ENCODE measurements at places on chromosomes 6 and 20. TPM values are rescaled to one million over a fixed set of nuclear protein-coding genes. Genes with fewer than 3 reads are reported as not detected.

GRCh38 chr20:10179574-10180298 lies 38.9 kb upstream of the SNAP25 start:
- no peaks in the 10 kb centered on the region for H3K36me3 ChIP-seq
- H3K4me1 ChIP-seq: no peaks in the 10 kb centered on the region
- no peak overlapping the region for H3K4me3 ChIP-seq
- no peaks in the 10 kb centered on the region for H3K27me3 ChIP-seq
- DNase-seq: no peak
- no peak overlapping the region for H3K27ac ChIP-seq

GRCh38 chr6:104957301-104958177 lies 632 bp downstream of the LIN28B start:
- H3K27me3 ChIP-seq: peaks cover 86% of the 10 kb centered on the region
- no peaks in the 10 kb centered on the region for H3K36me3 ChIP-seq
- H3K4me1 ChIP-seq: no peaks in the 10 kb centered on the region
- no peak overlapping the region for H3K4me3 ChIP-seq
- H3K27ac ChIP-seq: no peak overlapping the region
- no peak for DNase-seq

GRCh38 chr6:145339089-145339488 lies 396.2 kb downstream of the EPM2A start:
- no peak overlapping the region for H3K27ac ChIP-seq
- no peaks in the 10 kb centered on the region for H3K27me3 ChIP-seq
- no peaks in the 10 kb centered on the region for H3K4me1 ChIP-seq
- H3K4me3 ChIP-seq: no peak overlapping the region
- no peak for DNase-seq

GRCh38 chr20:23889775-23890187 lies 10.2 kb upstream of the CST5 start:
- H3K4me1 ChIP-seq: no peaks in the 10 kb centered on the region
- DNase-seq: peak; percentile 53
- H3K27me3 ChIP-seq: no peaks in the 10 kb centered on the region

The TMEM217 gene
- 2.8 TPM for polyA plus RNA-seq

The VSX1 gene
- polyA plus RNA-seq: not detected

All from left lung (tissue), 14 donors.